ENCODE measurements at places on chromosomes 12 and 14. TPM values are rescaled to one million over a fixed set of nuclear protein-coding genes. Genes with fewer than 3 reads are reported as not detected.

DNA sequence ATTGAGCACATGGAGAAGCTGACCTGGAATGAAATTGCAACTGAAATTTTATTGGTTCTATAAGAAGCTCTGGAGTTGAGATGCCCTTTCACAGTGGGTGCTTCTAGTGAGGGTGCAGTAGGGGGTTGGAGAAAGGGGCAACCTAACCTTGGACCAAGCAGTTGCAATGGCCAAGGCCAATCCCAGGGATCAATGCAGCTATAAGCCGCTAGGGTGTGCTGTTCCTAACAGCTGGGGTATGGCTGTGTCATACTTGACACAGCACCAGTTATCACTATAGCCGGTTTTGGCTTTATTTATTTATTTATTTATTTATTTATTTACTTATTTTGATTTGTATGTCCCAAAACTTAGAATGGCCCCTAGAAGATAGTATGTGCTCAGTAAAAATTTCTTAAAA lies 505.9 kb downstream of the FLRT2 start:
- no peak for DNase-seq
- H3K27me3 ChIP-seq = no peaks in the 10 kb centered on the region
- H3K36me3 ChIP-seq = no peaks in the 10 kb centered on the region
- no peak overlapping the region for H3K4me3 ChIP-seq
- H3K4me1 ChIP-seq = no peaks in the 10 kb centered on the region
- H3K27ac ChIP-seq = no peak overlapping the region

DNA sequence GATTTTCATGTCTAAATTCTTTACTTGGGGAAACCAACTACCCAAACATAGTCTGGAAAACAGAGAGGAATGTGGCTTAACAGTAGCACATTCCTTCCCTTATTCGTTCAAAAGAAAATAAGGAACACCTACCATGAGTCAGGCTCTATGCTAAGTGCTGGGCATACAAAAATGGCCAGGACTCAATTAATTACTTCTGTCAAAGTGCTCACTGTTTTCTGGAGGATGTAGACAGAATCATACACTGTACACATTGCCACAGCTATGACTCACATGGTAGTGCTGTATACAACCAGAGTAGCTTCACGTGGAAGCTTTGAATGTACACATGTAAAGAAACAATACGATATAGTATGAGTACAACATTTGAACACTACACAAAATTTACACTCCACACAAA lies 50.1 kb downstream of the SLC25A21 start:
- no peak for DNase-seq
- H3K36me3 ChIP-seq = no peaks in the 10 kb centered on the region
- no peaks in the 10 kb centered on the region for H3K27me3 ChIP-seq
- no peaks in the 10 kb centered on the region for H3K4me1 ChIP-seq

- DNase-seq = no peak
- no peaks in the 10 kb centered on the region for H3K27me3 ChIP-seq
- no peaks in the 10 kb centered on the region for H3K4me1 ChIP-seq
- H3K4me3 ChIP-seq = no peak overlapping the region
- no peaks in the 10 kb centered on the region for H3K36me3 ChIP-seq
- no peak overlapping the region for H3K27ac ChIP-seq
These were observed 29.5 kb downstream of the CACNA1C start for GRCh38 chr12:2082321-2082720.

- H3K36me3 ChIP-seq = no peaks in the 10 kb centered on the region
- DNase-seq = no peak
- H3K27me3 ChIP-seq = no peaks in the 10 kb centered on the region
- peak overlapping the region; percentile 14 for H3K27ac ChIP-seq
- peaks cover 5% of the 10 kb centered on the region for H3K4me1 ChIP-seq
These were observed 15.0 kb downstream of the OXA1L start for GRCh38 chr14:22781301-22781991.

CARMIL3 gene
- polyA plus RNA-seq = 1.5 TPM

DNA sequence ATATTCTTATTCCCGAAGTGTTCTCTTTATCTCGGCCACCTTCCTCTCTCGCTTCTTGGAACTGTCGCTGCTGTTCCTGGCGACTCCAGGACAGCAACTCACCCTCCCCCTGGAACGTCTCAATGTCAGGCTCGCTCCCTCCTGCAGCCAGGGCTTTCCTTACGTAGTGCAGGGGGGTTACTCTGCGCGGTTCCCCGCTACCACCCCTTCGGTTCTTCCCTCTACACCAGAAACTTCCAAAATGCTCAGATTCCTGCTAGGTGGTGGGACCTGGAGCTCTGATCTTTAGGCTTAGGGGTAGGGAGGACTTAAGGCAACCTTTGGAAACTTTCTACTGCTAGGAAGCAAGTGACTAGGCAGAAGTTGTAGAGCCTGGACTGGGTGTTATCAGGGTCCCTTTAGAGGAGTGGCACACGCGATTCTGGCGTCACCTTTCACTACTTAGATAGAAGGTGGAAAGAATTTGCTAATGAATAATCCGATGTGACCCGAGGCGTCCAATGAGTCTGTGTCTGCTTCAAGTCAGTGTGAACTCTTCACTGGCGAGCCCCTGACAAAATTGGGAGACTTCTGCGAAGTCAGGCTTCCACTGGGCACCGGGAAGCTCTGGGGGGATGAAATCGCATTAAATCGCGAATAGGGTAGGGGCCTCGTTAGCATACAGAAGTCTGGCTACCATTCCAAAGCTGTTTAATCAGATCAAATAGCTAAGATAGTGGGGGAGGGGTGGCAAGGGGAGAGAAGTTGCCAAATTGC lies 900 bp upstream of the DPF3 start:
- H3K4me1 ChIP-seq = no peaks in the 10 kb centered on the region
- no peaks in the 10 kb centered on the region for H3K27me3 ChIP-seq
- no peaks in the 10 kb centered on the region for H3K36me3 ChIP-seq
- peak overlapping the region; percentile 81 for H3K4me3 ChIP-seq
- DNase-seq = peak; percentile 74

ANKRD33 gene
- not detected for polyA plus RNA-seq

ADAMTS20 gene
- not detected for polyA plus RNA-seq

All from kidney (tissue), 22 donors.